DND-41 (cell line): ENCODE measurements at places on chromosomes 7 and 10.

DNA sequence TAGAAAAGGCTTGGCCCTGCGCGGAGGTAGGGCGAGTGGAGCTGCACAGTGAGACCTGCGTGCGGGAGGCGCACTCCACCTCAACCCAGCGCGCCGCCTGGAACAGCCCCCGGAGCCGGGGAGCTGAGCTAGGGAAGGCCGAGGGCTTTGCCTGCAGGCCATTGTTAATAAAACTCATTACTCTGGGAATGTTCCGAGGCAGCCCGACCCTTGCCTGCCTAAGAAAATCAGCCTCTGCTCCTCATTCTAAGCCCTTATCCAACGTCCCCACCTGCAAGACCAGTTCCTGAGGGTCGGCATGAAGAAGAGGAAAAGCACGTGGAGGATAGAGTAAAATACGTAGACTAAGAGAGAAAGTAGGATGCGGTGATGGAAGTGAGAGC lies 55.3 kb downstream of the C7orf25 start:
- no peaks in the 10 kb centered on the region for H3K36me3 ChIP-seq
- H3K4me3 ChIP-seq: no peak overlapping the region
- peaks cover 12% of the 10 kb centered on the region for H3K27me3 ChIP-seq
- no peak overlapping the region for H3K27ac ChIP-seq

DNA sequence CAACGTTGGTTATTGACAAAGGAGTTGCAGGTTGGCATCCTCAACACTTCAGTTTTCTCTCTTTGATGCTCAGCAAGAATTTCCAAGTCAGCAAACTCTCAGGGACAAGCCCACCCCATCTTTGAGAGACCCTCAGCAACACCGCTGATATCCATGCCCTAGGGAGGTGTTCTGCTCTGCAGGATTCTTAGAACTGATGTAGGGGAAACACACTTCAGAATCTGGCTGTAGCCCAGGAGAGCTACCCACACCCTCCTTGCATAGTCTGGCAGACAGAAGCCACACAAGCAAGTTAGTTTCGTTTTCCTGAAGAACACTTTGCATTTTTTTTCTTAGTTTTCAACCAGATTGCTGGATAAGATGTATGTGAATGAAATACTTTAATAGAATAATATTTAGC lies 822 bp downstream of the SAMD9L start:
- peak overlapping the region; percentile 81 for H3K27ac ChIP-seq
- no peaks in the 10 kb centered on the region for H3K27me3 ChIP-seq
- H3K4me3 ChIP-seq: peak overlapping the region; percentile 44
- peaks cover 26% of the 10 kb centered on the region for H3K36me3 ChIP-seq
- DNase-seq: peak; percentile 80
- H3K4me1 ChIP-seq: peaks cover 27% of the 10 kb centered on the region

DNA sequence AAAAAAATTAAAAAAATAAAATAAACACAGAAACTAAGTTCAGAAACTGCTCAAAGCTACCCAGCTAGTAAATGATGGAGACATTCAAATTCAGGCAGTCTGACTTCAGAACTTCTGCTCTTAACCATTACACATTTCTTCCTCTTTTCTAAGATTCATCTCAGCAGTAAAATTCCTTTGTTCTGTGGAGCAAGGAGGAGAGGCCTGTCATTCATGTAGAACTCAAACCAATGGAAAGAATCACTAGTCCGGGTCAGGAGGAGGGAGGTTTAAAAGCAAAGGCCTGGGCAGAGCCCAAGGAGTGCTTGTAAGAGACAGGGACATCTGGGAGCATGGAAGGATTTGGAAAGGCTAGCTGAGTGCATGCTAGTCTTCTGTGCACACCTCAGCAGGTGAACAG lies 37.9 kb upstream of the DNAJB12 start:
- H3K4me3 ChIP-seq: no peak overlapping the region
- 0 out of 2 replicates have a peak, but pooled peaks cover 2% of the 10 kb centered on the region for H3K36me3 ChIP-seq
- H3K27me3 ChIP-seq: no peaks in the 10 kb centered on the region

- no peaks in the 10 kb centered on the region for H3K4me1 ChIP-seq
- no peaks in the 10 kb centered on the region for H3K36me3 ChIP-seq
- no peak overlapping the region for H3K4me3 ChIP-seq
- no peak for DNase-seq
- no peaks in the 10 kb centered on the region for H3K27me3 ChIP-seq
Measured at GRCh38 chr7:147062897-147063296, 946.3 kb downstream of the CNTNAP2 start.

- peaks cover 54% of the 10 kb centered on the region for H3K4me1 ChIP-seq
- peak; percentile 77 for DNase-seq
- peak overlapping the region; percentile 74 for H3K27ac ChIP-seq
- H3K27me3 ChIP-seq: no peaks in the 10 kb centered on the region
Measured at GRCh38 chr7:135980665-135981180, 3.6 kb upstream of the MTPN start.

DNA sequence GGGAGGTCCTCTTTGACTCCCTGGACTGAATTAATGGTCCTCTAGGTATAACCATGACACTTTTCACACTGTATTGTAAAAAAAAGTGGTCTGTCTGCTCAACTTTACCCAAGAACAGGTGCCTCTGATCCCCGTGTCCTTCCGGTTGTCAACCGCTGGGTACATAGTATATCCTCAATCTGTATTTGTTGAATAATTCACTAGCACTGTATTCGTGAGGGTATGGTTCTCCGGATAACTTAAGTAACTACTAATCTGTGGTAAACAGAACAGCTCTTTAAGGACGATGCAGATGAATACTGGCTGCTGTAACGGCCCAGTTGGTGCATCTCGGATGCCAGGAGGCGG lies 472 bp upstream of the ADAM22 start:
- H3K27ac ChIP-seq: peak overlapping the region; percentile 79
- peaks cover 10% of the 10 kb centered on the region for H3K36me3 ChIP-seq
- peak overlapping the region; percentile 57; the same call in 1 of the 2 replicates for H3K4me3 ChIP-seq
- no peak for DNase-seq
- peaks cover 28% of the 10 kb centered on the region for H3K4me1 ChIP-seq

DNA sequence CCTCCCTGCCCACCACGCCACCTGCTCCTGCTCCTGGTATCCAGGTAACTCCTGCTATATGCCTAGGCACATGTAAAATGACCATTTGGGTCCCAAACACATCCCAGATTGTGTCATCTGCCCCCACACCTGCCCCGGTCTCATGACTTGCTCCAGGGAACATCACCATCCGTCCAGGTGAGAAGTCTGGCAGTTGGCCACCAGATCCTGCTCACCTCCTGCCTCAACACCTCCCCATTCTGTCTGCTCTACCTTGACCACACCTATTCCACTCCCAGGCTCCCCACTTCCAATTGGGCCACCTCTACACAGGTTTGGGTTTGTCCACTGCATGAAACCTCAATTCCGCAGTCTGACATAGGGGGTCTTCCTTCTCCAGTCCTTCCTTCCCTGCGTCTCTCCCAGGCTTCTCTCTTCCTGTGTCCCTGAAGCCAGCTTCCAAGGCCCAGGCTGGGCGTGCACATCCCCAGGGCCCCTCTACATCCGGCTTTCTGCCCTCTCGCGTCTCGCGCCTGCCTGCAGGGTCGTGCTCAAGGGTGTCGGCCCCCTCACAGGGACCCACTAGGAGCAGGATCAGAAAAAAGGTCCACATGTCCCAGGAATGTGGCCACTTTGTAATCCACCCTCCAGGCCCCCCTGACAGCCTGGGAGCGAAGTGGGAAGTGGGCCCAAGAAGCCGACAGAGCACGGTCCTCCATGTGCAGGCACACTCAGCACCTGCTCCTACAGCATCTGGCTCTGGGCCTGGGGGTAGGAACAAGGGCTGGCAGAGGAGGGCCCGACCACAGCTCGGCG lies 49.3 kb upstream of the DAGLB start:
- no peaks in the 10 kb centered on the region for H3K4me1 ChIP-seq
- H3K36me3 ChIP-seq: no peaks in the 10 kb centered on the region
- no peak overlapping the region for H3K4me3 ChIP-seq
- H3K27me3 ChIP-seq: no peaks in the 10 kb centered on the region
- no peak for DNase-seq
- no peak overlapping the region for H3K27ac ChIP-seq

DNA sequence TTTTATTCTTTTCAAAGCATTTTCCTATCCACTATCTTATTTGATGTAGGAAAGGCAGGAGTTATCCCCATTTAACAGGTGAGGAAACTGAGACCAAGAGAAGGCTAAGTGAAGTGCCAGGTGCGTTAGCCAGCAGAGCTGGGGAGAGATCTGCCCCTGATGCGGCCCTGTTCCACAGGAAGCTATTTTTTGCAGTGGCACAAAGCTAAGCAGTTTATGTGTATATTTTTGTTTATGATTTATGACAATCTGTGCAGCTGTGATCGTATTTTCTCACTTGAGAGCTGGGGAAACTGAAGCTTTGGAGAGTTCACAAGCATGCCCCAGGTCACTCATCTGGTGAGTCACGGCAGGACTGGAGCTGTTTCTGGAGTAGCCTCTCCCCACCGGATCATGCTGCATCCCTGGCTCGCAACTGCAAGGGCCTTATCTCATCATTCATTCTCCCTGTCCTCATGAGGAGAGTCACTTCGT lies 38.8 kb downstream of the SLC29A3 start:
- H3K27me3 ChIP-seq: no peaks in the 10 kb centered on the region
- no peak overlapping the region for H3K4me3 ChIP-seq

DNA sequence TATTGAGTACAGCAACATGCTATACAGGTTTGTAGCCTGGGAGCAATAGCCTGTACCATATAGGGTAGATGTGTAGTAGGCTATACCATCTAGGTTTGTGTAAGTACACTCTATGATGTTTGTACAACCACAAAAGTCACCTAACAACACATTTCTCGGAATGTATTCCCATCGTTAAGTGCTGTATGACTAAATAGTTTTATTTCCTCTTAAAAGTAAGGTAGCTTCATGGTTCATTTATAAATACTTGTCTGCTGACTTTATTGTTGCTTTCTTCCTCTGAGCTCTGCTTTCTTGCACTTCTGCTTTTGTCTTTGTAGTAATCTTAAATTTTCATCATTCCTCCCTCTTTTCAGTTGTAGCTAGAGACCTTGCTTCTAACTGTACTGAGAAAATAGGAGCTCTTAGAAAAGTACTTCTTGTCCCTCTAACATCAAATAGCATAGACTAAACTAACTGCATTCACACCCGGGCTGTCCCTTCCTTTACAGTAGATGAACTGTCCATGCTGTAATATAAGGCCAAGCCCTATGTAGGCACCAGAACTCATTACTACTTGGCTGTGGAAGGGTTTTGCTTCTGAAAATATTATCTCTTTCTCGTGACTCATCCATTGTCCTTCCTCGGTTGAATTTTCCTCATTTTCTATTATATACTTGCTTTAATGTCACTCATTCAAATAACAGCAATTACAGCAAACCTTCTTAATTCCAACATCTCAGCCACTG lies 55.4 kb upstream of the FAM3C start:
- H3K4me1 ChIP-seq: no peaks in the 10 kb centered on the region
- no peak for DNase-seq
- no peaks in the 10 kb centered on the region for H3K36me3 ChIP-seq
- H3K27me3 ChIP-seq: no peaks in the 10 kb centered on the region
- H3K27ac ChIP-seq: no peak overlapping the region
- no peak overlapping the region for H3K4me3 ChIP-seq

- H3K27me3 ChIP-seq: no peaks in the 10 kb centered on the region
- no peaks in the 10 kb centered on the region for H3K36me3 ChIP-seq
- no peak overlapping the region for H3K27ac ChIP-seq
- H3K4me3 ChIP-seq: no peak overlapping the region
Measured at GRCh38 chr10:11141571-11142091, 124.0 kb downstream of the CELF2 start.

GRCh38 chr10:117670116-117670904 lies 127.8 kb downstream of the EMX2 start:
- H3K27me3 ChIP-seq: no peaks in the 10 kb centered on the region
- no peak overlapping the region for H3K27ac ChIP-seq
- DNase-seq: no peak
- H3K4me1 ChIP-seq: no peaks in the 10 kb centered on the region

GRCh38 chr10:43822631-43823580 lies 174.2 kb upstream of the ZNF32 start:
- H3K4me1 ChIP-seq: peaks cover 12% of the 10 kb centered on the region
- H3K27ac ChIP-seq: no peak overlapping the region
- no peaks in the 10 kb centered on the region for H3K27me3 ChIP-seq
- no peaks in the 10 kb centered on the region for H3K36me3 ChIP-seq
- no peak for DNase-seq

GRCh38 chr7:107874605-107875446 lies 16.2 kb upstream of the DLD start:
- peak; percentile 51 for DNase-seq
- H3K36me3 ChIP-seq: no peaks in the 10 kb centered on the region
- no peak overlapping the region for H3K4me3 ChIP-seq
- H3K27ac ChIP-seq: no peak overlapping the region

DNA sequence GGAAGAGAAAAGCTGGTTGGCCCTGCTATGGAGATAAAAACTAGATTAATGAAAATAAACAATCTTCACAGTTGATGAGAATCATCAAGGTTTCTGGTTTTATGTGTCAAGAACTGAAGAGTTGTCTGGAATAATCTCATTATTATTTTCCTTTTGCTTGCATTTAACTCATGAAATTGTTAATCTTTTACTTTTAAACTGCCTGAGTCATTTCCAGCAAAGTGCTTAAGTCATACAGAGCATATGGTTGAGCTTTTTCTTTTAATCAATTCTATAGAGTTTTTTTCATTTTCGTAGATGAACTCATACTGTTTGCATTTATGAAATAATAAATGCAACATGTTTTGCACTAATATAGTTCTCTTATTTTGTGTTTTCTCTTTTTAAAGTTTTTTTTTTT lies 747.9 kb downstream of the NXPH1 start:
- H3K27me3 ChIP-seq: no peaks in the 10 kb centered on the region
- no peaks in the 10 kb centered on the region for H3K4me1 ChIP-seq
- no peak for DNase-seq
- H3K27ac ChIP-seq: no peak overlapping the region
- H3K4me3 ChIP-seq: no peak overlapping the region
- H3K36me3 ChIP-seq: no peaks in the 10 kb centered on the region

- no peaks in the 10 kb centered on the region for H3K27me3 ChIP-seq
- H3K36me3 ChIP-seq: no peaks in the 10 kb centered on the region
- no peak for DNase-seq
- H3K4me1 ChIP-seq: no peaks in the 10 kb centered on the region
Measured at GRCh38 chr10:59109826-59110225, 66.6 kb upstream of the PHYHIPL start.

GRCh38 chr7:141220263-141220880 lies 146.5 kb downstream of the TMEM178B start:
- no peak for DNase-seq
- no peaks in the 10 kb centered on the region for H3K4me1 ChIP-seq
- no peak overlapping the region for H3K4me3 ChIP-seq
- H3K36me3 ChIP-seq: no peaks in the 10 kb centered on the region
- H3K27me3 ChIP-seq: no peaks in the 10 kb centered on the region

DNA sequence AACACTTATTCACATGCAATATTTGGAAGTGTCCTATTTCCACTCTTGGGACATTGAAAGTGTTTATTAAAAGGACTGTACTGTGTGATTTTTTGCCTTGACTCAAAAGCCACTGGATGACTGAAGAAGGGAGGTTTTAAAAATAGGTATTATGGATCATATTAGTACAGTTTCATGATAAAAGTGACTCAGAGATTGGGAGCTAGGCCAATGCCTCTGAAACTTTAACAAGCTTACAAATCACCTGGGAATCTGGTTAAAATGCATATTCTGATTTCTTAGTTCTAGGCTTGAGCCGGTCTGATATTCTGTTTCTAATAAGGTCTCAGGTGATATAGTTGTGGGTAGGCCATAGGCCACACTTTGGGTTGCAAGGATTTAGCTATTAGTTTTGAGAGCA lies 191.2 kb downstream of the PLXDC2 start:
- no peak overlapping the region for H3K4me3 ChIP-seq
- H3K27me3 ChIP-seq: no peaks in the 10 kb centered on the region
- no peaks in the 10 kb centered on the region for H3K4me1 ChIP-seq
- DNase-seq: no peak
- H3K27ac ChIP-seq: no peak overlapping the region
